ENCODE measurements at places on chromosomes 4 and X.

- DNase-seq = peak; percentile 11
Measured at GRCh38 chr4:70544279-70544868, 26.0 kb downstream of the AMTN start.

DNA sequence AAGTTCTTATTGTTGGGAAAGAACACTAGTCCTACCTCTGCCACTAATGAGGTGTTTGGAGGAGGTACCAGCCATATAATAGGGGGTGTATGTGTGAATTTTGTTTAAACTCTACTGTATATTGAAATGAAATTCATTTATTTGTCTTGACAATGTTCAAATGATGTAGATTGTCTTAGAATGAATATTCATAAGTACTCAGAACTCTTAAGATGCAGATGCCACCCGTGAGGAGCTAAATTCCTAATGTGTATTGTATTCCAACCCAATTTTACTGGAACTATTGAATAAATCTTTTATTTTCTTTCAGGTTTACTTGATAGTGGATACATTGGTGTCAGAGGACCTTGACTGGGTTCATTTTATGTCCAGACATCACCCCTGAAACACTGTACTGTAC lies 63.9 kb upstream of the RAB33B start:
- DNase-seq = no peak

GRCh38 chr4:148061795-148062194 lies 329.9 kb downstream of the ARHGAP10 start:
- DNase-seq = no peak

DNA sequence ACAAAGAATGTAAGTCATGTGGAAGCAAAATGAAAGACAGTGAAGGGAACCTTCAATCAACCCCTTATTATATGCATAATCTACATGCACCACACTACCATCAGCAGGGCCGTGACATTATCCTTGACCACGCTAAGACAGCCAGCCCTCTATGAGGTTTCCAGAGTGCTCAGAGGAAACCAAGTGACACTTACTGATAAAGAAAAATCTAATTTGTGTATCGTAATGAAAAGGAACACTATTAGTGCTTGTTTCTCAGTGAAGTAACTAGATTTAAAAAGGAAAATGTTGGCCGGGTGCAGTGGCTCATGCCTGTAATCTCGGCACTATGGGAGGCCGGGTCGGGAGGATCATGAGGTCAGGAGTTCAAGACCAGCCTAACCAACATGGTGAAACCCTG lies 56.4 kb downstream of the ABCG2 start:
- no peak for DNase-seq

DNA sequence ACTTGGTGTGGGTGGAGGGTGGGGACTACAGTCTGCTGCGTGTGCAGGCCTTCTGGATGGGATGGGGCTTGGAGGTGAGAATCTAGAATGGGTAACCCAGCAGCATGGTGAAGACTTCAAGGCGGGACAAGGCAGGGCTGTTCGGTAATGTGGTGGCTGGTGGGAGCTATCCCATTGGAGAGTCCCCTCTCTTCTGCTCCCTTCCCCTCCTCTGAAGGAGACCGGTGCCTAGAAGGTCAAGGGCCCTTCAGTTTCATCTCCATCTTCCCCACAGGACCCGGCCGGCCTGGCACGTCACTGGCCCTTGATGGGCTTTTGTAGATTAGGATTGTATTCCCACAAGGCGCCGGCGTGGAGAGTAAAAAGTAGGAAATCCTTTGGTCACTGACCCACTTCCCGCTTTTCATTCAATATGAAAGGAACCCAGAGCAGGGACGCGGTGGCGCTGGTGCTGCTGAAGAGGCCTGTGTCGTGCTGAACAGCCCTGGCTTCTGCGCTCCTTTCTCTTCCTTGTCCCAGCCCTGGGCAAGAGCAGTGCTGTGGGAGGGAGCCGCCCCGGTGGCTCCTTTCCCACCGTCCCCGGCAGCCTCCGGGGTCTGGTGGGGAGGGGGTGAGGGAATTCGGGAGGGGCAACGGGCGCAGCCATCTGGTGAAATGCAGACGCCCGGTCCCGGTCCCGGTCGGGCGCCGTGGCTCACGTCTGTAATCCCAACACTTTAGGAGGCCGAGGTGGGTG lies 7.3 kb upstream of the HMGB3 start:
- no peak for DNase-seq
